ENCODE measurements at places on chromosomes 3 and 15. TPM values are rescaled to one million over a fixed set of nuclear protein-coding genes. Genes with fewer than 3 reads are reported as not detected.

- no peak for DNase-seq
Measured at GRCh38 chr3:141287326-141287725, 55.7 kb downstream of the PXYLP1 start.

- no peak for DNase-seq
Measured at GRCh38 chr3:36695769-36696137, 68.6 kb downstream of the DCLK3 start.

GRCh38 chr3:37140899-37141541 is 33.4 kb downstream of the LRRFIP2 start:
- DNase-seq: no peak

EIF4E3 gene
- 51.7 TPM for total RNA-seq

GRCh38 chr3:100662113-100662823 is 47.0 kb upstream of the TFG start:
- no peak for DNase-seq

Measured in ovary (tissue), 10 donors.